ENCODE measurements at places on chromosomes 12 and 14. TPM values are rescaled to one million over a fixed set of nuclear protein-coding genes. Genes with fewer than 3 reads are reported as not detected.

HHIPL1 gene
- total RNA-seq = 15.1 TPM

RPS6KA5 gene
- 13.8 TPM for total RNA-seq

GRCh38 chr12:86903159-86903558 is 647.0 kb upstream of the MGAT4C start:
- H3K36me3 ChIP-seq = no peaks in the 10 kb centered on the region
- no peak overlapping the region for H3K27ac ChIP-seq
- no peak for DNase-seq
- H3K27me3 ChIP-seq = no peaks in the 10 kb centered on the region
- no peak overlapping the region for H3K4me3 ChIP-seq

- peaks cover 17% of the 10 kb centered on the region for H3K4me1 ChIP-seq
- H3K27ac ChIP-seq = peak overlapping the region; percentile 48
- peaks cover 4% of the 10 kb centered on the region for H3K36me3 ChIP-seq
- H3K4me3 ChIP-seq = no peak overlapping the region
- DNase-seq = no peak
- H3K27me3 ChIP-seq = peaks cover 6% of the 10 kb centered on the region
Measured at GRCh38 chr12:64450057-64450640, 1.8 kb upstream of the TBK1 start.

- H3K36me3 ChIP-seq = no peaks in the 10 kb centered on the region
- DNase-seq = no peak
Measured at GRCh38 chr12:2336409-2336829, 283.6 kb downstream of the CACNA1C start.

GRCh38 chr12:51647647-51648046 is 56.6 kb downstream of the SCN8A start:
- H3K36me3 ChIP-seq = peaks cover 13% of the 10 kb centered on the region
- H3K27ac ChIP-seq = no peak overlapping the region
- no peak for DNase-seq
- H3K4me1 ChIP-seq = no peaks in the 10 kb centered on the region
- no peak overlapping the region for H3K4me3 ChIP-seq

DNA sequence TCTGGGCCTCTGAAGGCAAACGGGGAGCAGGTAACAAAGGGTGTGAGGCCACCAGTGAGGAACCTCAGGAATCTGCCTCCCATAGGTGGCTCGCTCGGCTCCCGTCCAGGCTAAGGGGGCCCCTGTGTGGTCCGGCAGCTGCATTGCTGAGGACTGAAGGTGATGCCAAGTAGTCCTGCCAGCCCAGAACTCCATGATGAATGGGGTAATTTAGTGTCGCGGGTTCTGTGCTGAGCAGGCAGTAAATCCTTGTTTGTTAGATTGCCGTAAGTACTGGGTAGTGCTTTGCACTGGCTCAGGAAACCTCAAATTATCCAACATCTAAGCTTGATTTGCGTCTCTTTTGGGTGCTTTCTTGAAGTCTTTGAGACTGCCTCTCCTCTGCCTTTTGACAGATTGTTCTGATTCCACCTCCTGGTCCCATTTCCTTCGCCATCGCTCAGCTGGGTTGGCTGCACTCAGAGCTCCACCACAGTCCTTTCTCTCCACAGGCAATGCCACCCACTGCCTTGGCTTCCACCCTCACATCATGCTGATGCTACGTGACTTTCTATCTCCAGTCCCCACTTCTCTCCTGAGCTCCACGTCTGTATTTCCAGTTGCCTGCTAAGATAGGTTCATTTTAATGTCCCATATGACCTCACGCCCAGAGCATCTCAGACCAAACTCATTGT is 392.0 kb downstream of the FUT8 start:
- no peak for DNase-seq
- no peak overlapping the region for H3K27ac ChIP-seq
- peaks cover 3% of the 10 kb centered on the region for H3K27me3 ChIP-seq
- no peaks in the 10 kb centered on the region for H3K4me1 ChIP-seq

DNA sequence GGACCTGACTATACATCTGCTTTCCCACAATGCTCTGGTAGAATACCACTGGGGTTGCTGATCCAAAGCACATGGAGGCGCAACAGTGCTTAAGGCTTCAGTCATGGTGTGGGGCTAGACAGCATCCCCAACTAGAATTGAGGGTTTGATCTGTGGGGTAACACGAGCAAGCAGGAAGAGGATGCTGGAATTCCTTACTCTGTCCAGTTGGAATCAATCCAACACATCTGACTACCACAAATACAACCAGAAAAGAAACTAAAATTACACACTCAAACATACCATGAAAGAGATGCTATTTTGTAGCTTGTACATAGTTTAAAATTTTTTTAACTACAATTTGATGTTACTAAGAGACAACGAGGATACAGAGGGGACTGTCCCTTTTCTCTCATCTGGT is 40.4 kb upstream of the GTF2A1 start:
- H3K36me3 ChIP-seq = peaks cover 10% of the 10 kb centered on the region
- peaks cover 1% of the 10 kb centered on the region for H3K27me3 ChIP-seq
- no peak overlapping the region for H3K27ac ChIP-seq
- DNase-seq = no peak
- peak overlapping the region; percentile 13 for H3K4me3 ChIP-seq

GRCh38 chr12:124687917-124688316 is 120.5 kb upstream of the NCOR2 start:
- no peak overlapping the region for H3K4me3 ChIP-seq
- peak overlapping the region; percentile 74 for H3K27ac ChIP-seq
- no peak for DNase-seq
- H3K36me3 ChIP-seq = no peaks in the 10 kb centered on the region
- H3K4me1 ChIP-seq = peaks cover 23% of the 10 kb centered on the region

DNA sequence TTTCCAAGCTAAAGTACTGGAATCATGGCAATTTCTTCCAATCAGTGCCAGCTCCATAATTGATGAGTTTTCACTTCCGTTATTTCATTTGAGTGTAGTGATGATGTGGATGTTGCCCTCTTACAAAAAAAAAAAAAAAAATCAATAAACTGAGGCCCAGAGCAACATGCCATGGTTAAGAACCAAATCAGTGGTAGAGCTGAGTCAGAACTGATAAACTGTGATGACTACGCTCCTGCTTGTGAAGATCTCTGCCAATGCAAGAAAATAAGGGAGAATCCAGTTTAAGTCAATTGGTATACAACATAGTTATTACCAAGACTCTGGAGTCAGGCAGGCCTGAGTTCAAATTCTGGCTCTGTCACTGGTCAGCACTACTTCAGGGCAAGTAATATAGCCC is 102.7 kb downstream of the GPR135 start:
- H3K27me3 ChIP-seq = peaks cover 9% of the 10 kb centered on the region
- no peak for DNase-seq
- no peak overlapping the region for H3K4me3 ChIP-seq
- H3K4me1 ChIP-seq = peaks cover 14% of the 10 kb centered on the region
- no peak overlapping the region for H3K27ac ChIP-seq

DNA sequence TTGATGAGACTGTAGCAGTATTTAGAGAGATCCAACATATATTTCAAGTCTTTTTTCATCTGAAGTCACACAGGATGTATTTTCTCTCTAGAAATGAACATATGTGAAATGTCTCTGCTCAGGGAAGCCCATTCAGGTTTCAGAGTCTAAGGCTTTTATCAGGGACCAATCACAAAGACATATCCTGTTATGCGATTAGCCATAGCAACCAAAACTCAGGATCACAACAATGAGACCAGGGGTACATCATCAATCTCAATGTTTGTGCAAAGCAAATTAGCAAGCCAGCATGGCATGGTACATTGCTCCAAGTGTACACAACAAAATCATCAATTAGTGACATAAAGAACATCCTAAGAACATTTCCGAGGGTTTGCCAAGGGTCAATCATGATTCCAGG is 99.2 kb upstream of the AMN1 start:
- H3K4me1 ChIP-seq = no peaks in the 10 kb centered on the region
- no peak overlapping the region for H3K4me3 ChIP-seq
- no peaks in the 10 kb centered on the region for H3K27me3 ChIP-seq
- peak overlapping the region; percentile 9 for H3K27ac ChIP-seq
- DNase-seq = no peak

DNA sequence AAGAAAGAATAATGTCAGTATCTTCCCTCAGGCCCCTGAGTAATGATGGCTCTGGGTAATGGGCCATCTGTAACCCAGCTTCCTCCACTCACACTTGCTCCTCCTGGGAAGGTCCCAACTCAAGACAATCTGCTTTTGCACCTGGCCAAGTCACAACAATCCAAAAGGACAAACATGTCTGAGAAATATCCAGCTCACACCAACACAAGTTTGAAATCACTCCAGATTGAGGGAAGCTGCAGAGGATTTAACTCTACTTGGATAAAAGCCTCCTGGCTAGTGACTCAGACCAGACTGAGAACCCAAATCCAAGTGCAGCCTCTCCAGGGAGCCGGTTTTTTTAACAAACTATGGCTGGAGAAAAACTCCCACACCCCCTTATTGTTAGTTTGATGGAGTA is 34.2 kb downstream of the RTRAF start:
- peaks cover 3% of the 10 kb centered on the region for H3K36me3 ChIP-seq
- H3K4me3 ChIP-seq = no peak overlapping the region
- H3K27ac ChIP-seq = no peak overlapping the region
- H3K27me3 ChIP-seq = peaks cover 2% of the 10 kb centered on the region
- H3K4me1 ChIP-seq = peaks cover 66% of the 10 kb centered on the region
- no peak for DNase-seq

- H3K36me3 ChIP-seq = no peaks in the 10 kb centered on the region
- H3K27ac ChIP-seq = no peak overlapping the region
- DNase-seq = no peak
- no peak overlapping the region for H3K4me3 ChIP-seq
- peaks cover 5% of the 10 kb centered on the region for H3K4me1 ChIP-seq
Measured at GRCh38 chr14:51289169-51289568, 49.1 kb downstream of the TMX1 start.

DNA sequence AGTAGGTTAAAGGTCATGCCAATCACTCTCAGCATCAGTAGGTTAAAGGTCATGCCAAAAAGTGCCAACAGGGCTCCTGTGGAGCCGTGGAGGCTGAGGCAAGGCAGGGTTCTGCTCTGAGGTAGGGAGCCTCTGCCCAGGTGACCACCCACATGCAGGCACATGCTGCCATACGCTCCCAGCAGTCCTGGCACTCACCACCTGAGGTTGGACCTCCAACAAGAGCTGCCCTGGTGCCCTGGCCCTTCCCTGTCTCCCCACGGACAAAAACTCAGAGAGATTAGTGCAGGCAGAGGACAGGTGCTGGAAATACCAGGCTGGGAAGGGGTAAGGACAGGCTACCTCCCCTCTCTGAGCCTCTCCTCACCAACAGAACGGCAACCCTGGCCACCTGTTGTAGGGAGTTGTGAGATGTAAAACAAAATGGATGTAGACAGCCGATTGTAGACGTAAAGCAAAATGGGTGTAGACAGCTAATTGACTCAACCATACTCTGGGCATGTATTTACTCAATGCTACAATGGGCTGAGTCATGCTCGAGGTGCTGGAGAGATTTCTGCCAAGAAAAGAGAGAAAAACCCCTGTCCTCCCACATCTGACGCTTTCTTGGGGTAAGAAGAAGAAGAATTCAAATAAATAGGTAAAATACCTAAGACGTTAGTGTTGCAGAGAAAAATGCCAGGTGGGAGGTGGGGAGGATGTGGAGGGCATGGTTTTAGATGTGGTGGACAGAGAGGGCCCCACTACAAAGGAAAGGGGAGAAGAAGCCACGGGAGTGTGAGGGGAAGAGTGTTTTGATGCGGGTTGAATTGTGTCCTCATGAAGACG is 32.4 kb downstream of the LTBP2 start:
- DNase-seq = no peak
- H3K27me3 ChIP-seq = peaks cover 15% of the 10 kb centered on the region
- H3K4me1 ChIP-seq = peaks cover 3% of the 10 kb centered on the region
- H3K36me3 ChIP-seq = peaks cover 1% of the 10 kb centered on the region
- H3K4me3 ChIP-seq = no peak overlapping the region
- H3K27ac ChIP-seq = no peak overlapping the region

All from endothelial cell (in vitro differentiated cells).